Myocyte (in vitro differentiated cells): ENCODE measurements at places on chromosomes 5 and 9. TPM values are rescaled to one million over a fixed set of nuclear protein-coding genes. Genes with fewer than 3 reads are reported as not detected.

Gene GHR
- total RNA-seq, result 0.26 and 0.75 TPM in 2 replicates

Gene SLC6A19
- total RNA-seq, result 0.31 TPM in 1 of 2 replicates, not detected in the other

Gene PCDHB14
- 6.2 and 6.9 TPM in 2 replicates for total RNA-seq

Gene PRELID2
- total RNA-seq, result 1.8 TPM in 2 replicates

Gene AFAP1L1
- total RNA-seq, result 136 and 239 TPM in 2 replicates
